ENCODE measurements at places on chromosomes 2 and 18.

- DNase-seq = no peak
Measured at GRCh38 chr2:59947917-59948541, 605.4 kb downstream of the BCL11A start.

DNA sequence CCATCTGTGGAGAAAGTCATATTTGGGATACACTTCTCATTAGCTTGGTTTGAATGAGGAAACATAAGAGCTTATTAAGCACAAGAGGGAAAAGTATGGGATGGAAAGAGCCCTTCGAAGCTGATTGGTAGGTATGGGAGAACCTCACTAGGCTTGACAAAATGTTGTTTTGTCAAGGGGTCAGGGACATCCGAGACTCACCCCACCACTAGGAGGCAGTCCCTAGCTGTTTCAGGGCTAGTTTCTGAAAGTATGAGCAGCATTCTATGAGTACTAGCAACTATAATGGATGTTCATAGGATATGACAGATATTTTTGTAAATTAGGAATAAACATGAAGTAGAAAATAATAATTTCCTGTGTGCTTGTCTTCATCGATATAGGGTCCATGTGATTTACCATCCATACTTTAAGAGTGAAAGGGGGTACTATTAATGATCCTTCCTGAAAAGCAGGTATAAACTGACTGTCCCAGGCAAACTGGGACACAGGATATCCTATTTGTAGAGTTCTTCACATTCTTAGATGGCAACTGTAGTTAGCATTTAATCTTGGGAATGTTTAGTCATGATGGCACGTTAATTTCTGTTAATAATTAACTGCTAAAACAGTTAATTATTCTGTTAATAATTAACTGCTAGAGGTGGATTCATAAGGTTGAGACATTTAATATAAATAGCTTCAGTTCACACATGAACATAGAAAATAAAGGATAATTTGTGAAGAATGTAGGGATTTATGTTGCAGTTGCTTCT is 28.4 kb downstream of the OTX1 start:
- DNase-seq = no peak

- no peak for DNase-seq
Measured at GRCh38 chr18:9095297-9096006, 7.0 kb upstream of the NDUFV2 start.

DNA sequence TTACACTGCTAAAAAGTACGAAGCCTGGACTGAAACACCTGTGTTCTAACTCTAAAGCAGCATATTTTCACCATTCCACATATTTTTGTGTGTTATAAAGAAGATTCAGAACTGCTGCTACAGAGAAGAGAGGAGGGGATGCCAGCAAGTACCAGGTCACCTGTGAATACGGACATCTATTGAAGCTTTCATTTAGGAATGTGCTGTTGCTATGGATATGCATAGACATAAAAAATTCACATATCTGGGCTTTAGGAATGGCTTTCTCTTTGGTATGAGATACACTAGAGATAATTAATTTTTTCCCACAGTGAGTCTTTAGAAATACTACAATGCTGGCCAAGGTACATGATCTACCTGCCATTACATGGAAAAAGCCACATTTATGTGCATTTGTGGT is 238.5 kb downstream of the WDR7 start:
- DNase-seq = no peak
